SK-N-SH (cell line): ENCODE measurements at places on chromosomes 2 and 18. TPM values are rescaled to one million over a fixed set of nuclear protein-coding genes. Genes with fewer than 3 reads are reported as not detected.

DNA sequence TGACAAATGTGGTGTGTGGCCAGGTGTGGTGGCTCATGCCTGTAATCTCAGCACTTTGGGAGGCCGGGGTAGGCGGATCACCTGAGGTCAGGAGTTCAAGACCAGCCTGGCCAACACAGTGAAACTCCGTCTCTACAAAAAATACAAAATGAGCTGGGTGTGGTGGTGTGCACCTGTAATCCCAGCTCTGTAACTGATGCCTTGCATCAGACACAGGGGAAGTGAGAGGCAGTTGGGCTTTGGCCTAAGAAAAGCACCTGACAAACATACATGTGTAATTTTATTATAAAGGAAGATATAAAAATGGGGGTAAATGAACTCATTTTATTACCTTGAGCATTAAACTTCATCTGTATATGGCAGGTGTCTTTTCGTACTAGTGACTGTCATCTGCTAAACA is 66.7 kb upstream of the FAM136A start:
- DNase-seq = no peak

Gene KLHL30
- polyA plus RNA-seq = not detected in 2 replicates

Gene ASB18
- not detected in 2 replicates for polyA plus RNA-seq

Gene MFSD2B
- polyA plus RNA-seq = 0.16 TPM in 1 of 2 replicates, not detected in the other

- no peak for DNase-seq
Measured at GRCh38 chr18:29840089-29840488, 1202.5 kb downstream of the DSC3 start.

- DNase-seq = peak; percentile 21
Measured at GRCh38 chr2:177211576-177212105, 953 bp upstream of the HNRNPA3 start.

DNA sequence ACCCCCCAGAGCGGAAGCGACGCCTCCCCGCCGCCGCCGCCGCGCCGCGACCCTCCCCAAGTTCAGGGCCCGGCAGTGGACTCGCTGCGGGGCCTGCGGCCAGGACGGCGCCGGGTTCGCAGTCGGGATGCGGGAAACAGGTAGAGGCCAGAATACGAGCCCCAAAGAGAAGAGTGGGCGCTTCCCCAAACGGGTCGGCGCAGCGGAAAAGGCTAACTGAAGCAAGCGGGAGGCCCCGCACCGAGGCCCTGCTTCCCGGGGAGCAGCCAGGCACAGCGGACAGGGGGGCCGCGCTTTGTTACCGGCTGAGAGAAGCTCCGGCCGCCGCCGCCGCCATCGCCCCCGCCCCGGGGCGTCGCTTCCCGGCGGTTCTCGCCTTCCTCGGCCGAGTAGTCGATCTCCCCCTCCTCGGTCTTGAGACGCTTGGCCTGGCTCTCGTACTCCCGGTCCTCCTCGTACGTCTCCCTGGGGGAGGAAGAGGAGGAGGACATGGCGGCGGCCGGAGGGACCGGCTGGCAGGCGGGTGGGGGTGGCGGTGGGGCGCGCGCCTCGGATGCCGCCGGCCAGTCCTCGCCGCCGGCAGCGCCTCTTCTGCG is 494 bp downstream of the HNRNPLL start:
- DNase-seq = peak; percentile 77

Gene ST8SIA3
- 0.05 and 0.28 TPM in 2 replicates for polyA plus RNA-seq

Gene TRIM43
- polyA plus RNA-seq = 0.23 and 0.39 TPM in 2 replicates

GRCh38 chr18:79381811-79382311 is 13.9 kb upstream of the NFATC1 start:
- no peak for DNase-seq

GRCh38 chr2:218807626-218808025 is 24.0 kb downstream of the PRKAG3 start:
- DNase-seq = no peak

- no peak for DNase-seq
Measured at GRCh38 chr18:11872479-11873136, 21.4 kb downstream of the CHMP1B start.

Gene TRPM8
- 0.85 and 1.6 TPM in 2 replicates for polyA plus RNA-seq

Gene IL18R1
- polyA plus RNA-seq = 0.11 TPM in 1 of 2 replicates, not detected in the other

Gene ALS2
- polyA plus RNA-seq = 11.6 and 18.5 TPM in 2 replicates
